ENCODE measurements at places on chromosomes 5 and 9. TPM values are rescaled to one million over a fixed set of nuclear protein-coding genes. Genes with fewer than 3 reads are reported as not detected.

Gene SLC34A3
- not detected for total RNA-seq

Gene FOXD4L4
- 0.62 TPM for total RNA-seq

Gene CCL21
- total RNA-seq = not detected

GRCh38 chr9:135334953-135335460 lies 144.6 kb upstream of the PPP1R26 start:
- no peak for ATAC-seq

GRCh38 chr9:95435074-95435728 lies 81.6 kb downstream of the PTCH1 start:
- ATAC-seq = no peak

- ATAC-seq = peak; percentile 82
Observed at GRCh38 chr5:124859027-124859426, 112.6 kb upstream of the ZNF608 start.
